Activated effector memory CD4-positive, alpha-beta T cell treated with anti-CD3 and anti-CD28 coated beads, Interleukin-2, amount 50 U/mL, for 16 hours (primary cell): ENCODE measurements at places on chromosomes 12 and 14.

- DNase-seq = no peak
Measured at GRCh38 chr12:8037046-8037663, 4.6 kb downstream of the FOXJ2 start.

DNA sequence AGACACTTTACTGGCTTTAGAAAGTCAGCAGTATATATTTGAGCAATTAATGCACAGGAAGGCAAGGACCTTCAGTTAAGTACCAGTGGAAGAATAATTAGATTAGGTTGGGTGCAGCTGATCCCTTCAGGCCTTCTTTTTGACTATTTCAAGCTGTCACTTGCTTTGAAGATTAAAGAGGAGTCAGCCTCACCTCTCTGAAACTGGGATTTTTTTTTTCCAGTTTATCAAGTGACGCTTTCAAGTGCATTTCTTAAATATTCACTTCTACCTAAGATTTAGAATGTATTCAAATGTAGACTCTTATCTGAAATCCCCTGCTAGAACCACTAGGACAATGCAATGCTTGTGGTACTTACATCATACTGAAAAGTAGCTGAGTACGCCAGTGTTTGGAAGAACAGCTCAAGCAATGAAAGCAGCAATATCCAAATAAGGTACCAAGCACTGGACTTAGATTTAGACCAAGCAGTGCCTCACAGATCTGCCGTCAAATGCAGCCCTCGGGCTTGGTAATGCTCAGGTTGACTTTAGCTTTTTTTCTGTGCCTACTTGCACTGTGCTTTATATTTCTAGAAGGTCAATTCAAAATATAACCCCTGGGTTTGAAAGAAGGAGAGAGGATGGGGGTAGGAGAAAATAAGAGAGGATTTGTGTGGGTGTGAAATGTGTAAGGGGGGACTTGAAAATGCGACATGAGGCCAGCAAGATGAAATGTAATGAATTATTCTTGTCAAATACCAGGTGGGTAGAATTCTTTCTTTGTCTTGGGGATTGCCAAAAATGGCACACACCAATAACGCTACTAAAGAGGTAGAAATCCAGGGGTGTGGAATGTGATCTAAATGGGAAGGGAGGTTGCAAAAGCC lies 3.7 kb upstream of the FERMT2 start:
- no peak for DNase-seq

GRCh38 chr14:69535230-69535848 lies 39.3 kb downstream of the CCDC177 start:
- DNase-seq = no peak

- DNase-seq = no peak
Measured at GRCh38 chr14:104885973-104886689, 21.1 kb downstream of the CEP170B start.

GRCh38 chr12:5222011-5222461 lies 178.4 kb downstream of the KCNA5 start:
- no peak for DNase-seq

- no peak for DNase-seq
Measured at GRCh38 chr14:33551963-33552362, 398.9 kb downstream of the EGLN3 start.

DNA sequence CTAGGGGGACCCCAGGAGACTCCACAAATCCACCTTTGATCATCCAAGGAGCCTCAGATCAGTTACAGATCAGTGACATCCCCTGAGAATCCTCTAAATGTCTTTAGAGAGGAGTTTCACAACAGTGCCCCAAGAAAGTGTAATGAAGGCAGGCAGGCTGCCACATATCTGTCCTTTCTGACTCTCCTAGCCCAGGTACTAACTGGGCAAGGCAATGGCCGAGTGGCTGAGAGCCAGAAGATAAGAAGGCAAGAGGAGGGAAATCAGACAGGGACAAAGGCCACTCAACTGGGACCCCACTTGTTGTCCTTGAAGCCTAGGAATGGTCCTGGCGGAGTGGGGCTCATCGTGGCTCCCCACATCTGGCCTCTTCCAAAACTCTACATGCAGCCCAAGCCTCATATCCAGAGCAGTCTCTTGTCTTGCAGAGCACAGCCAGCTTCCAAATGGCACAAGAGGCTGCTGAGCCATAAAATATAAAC lies 11.6 kb downstream of the ACTN1 start:
- no peak for DNase-seq

DNA sequence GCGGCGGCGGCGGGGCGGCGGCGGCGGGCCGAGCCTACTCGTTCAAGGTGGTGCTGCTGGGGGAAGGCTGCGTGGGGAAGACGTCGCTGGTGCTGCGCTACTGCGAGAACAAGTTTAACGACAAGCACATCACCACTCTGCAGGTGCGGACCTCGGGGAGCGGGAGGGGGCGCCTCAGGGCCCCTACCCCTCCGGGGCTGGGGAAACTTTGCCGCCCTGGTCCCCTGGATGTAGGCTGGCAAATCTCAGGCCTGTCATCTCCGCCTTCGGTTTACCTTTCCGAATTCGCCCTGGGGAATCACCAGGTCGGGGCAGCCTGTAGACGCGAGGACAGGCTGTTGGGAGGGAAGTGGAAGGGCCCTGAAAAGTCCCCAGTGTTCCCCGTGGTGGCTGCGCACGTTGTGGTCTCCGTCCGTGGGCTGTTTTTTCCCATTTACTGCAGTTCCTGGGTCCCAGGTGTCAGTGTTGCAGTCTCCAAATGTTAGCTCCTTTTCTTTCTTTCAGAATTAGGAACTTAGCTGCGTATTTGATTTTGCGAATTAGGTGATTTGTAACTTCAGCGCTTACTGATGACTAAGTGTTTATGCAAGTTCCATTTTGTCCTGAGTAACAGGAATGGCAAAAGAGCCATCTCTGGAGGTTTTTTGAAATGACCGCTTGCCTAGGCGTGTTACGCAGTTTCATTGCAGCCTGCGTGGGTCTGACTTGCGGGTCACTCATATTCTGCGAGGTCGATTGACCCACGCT lies 656 bp downstream of the RAB21 start:
- peak; percentile 86 for DNase-seq

DNA sequence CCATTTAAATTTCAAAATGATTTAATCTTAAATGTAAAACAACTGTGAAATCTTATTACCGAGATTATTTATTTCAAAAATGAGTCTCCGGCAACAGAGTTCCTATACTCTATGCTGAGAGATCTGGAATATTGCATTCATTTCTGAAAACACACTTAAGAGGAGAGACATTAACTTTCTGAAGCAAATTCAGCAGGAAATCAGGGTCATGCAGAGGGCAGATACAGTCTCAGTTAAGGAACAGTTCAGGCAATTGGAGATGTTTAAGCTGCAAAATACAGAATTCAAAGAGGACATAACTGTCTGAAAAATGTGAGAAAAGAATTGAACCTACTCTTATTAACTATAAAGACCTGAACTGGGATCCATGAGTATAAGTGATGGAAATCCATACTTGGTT lies 320.7 kb downstream of the PAWR start:
- no peak for DNase-seq

DNA sequence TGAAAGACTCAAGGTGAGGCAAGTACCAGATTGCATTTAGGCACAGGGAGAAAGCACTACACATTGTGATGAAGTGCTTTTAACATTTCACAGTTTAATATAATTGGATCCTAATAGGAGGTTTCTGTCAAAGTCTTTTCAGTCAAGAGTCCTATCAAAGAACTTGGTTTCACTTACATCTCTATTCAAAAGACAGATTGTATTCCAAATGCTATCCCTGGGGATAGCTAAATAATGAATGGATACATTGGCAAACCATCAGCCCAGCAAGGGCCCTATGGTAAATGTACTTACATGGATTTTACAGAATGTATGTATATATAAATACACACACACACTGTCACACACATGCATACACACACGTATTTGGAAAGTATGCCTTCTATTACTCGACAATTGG lies 655.5 kb upstream of the FLRT2 start:
- DNase-seq = no peak

- no peak for DNase-seq
Measured at GRCh38 chr12:125340791-125341190, 275.6 kb downstream of the AACS start.

DNA sequence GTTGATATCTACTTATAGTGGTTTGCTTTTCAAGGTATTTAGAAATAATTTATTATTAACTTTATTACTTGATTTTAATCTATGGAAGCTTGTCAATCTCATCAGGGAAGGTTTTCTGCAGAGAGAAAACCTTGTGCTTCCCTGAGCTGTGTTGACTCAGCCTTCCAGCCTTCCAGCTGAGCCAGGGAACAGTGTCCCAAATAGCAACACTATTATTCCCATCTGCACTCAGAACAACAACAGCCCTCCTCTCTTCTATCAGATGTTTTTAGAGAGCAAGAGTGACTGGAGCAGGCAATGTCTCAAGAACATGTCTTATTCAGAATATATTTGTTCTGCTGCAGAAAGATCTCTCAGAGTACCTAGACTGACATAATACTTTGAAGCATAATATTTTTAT lies 389.9 kb upstream of the GARIN6 start:
- DNase-seq = no peak

- DNase-seq = no peak
Measured at GRCh38 chr12:111166779-111167540, 201.9 kb downstream of the PHETA1 start.

GRCh38 chr14:36367985-36368774 lies 47.7 kb upstream of the MBIP start:
- DNase-seq = no peak
